NCI-H345 (cell line): ENCODE measurements at places on chromosomes 11 and 22.

DNA sequence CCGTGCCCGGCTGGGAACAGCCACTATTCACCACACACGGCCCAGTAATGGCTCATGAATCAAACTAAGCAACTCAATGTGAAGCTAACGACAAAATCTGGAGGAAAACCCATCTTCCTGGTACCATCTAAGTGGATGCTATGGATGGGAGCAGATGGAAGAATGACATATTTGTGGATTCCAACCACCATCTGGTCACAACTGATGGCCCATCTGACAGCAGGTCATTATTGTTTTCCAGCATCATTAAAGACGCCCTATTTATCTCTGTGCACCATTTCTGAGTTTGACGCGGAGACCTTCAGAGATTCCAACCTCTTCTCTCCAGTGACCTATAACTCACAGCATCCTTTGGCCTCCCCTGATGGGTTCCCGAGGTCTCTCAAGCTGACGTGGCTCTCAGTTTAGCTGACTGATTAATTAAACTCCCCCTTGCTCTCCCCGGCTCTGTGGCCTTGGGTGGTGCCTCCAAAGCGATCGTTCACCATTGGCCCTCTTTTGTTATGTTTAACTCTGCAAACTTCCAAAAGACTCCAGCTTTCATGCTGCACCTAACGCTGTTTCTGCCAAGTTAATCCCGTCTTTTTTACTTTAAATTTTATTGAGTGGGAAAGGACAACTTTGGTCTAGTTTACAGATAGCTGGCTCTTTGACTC is 1514.4 kb downstream of the BRD1 start:
- no peak for DNase-seq

DNA sequence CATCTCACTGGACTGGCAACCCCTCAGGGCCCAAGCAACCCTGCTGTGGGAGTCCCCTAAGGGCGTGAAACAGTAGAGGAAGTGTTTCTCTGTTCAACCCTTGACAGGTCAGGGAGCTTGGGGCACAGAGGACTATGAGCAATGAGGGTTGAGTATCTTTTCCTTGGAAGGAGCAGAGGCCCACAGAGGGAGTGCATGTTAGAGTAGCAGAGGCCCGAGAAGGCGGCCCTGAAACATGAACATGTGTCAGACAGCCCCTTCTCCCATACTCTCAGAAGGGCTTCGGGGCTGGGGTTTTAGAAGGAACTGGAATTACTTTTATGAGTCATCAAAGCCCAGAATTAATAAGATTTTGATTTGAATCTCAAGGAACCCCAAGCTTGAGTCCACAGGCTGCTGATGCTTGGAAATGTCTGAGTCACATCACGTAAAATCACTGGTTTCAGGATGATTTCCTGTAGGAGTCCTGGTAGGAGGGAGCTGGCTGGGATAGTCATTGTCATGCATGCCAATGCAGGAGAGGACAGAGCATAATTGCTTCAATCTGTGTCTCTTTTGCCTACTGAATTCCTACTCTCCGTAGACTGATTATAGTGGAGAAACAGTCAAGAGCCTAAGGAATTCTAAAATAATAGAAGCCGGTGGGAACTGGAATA is 22.6 kb downstream of the C11orf71 start:
- DNase-seq: no peak

DNA sequence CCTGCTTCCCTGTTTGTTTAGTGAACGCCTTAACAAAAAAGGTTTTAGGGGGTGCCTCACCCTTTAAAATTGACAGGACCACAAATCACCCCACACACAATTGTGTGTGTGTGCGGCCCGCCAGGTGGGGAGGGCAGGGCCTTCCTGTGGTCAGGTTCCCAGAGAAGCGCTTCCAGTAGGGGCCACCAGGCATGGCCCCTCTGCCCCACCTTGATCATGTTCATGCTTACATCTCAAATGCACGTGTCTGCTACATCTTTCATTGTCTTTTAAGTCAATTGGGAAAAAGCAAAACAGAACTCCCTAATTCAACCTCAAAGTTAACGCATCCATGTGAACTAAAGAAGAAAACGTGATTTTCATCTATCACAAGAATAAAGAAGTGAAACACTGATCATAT is 1335.3 kb downstream of the TBC1D22A start:
- DNase-seq: no peak

- DNase-seq: peak; percentile 63
Measured at GRCh38 chr11:76209973-76210930, 4.0 kb upstream of the WNT11 start.

GRCh38 chr22:22741843-22742242 is 97.4 kb downstream of the GGTLC2 start:
- DNase-seq: no peak

DNA sequence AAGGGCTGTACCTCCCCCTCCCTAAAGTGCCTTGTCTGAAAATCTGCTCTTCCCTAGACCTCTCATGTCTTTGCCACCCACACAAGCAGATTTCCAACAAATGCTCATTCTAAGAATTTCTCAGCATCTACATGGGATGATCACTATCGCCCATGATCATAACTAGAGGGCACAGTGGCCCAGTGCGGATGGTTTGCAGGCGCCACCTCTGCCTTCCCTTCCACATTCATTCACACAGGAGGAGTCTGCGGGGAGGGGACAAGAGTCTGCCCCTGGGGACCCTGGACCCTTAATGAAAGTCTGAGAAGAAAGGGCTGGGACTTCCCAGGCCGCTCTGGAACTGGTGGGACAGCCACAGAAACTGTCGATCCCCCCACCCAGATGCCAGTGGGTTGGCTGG is 28.9 kb downstream of the KCTD17 start:
- no peak for DNase-seq

DNA sequence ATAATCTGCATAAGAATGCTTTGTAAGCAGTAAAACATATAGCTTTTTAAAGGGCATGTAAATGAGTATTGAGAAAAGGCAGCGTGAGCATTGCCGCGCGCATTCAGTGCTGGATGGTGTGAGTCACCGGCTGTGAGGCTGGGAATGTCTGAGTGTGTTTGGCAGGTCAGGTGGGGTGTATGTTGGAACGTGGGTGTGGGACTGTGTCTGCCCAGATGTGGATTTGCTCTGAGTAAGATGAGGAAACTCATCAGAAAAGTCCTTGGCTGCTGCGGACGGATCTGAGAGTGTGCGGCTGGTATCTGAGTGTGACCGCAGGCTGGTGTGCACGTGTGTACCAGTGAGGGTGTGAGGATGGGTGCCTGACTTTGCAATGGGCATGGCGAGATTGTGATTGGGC is 66.2 kb upstream of the NECTIN1 start:
- DNase-seq: no peak

- peak; percentile 90 for DNase-seq
Measured at GRCh38 chr11:111308140-111308539, 9.8 kb downstream of the POU2AF3 start.

GRCh38 chr22:36471341-36471821 is 10.1 kb downstream of the TXN2 start:
- DNase-seq: no peak

- DNase-seq: no peak
Measured at GRCh38 chr11:57133366-57134038, 48.3 kb upstream of the LRRC55 start.

DNA sequence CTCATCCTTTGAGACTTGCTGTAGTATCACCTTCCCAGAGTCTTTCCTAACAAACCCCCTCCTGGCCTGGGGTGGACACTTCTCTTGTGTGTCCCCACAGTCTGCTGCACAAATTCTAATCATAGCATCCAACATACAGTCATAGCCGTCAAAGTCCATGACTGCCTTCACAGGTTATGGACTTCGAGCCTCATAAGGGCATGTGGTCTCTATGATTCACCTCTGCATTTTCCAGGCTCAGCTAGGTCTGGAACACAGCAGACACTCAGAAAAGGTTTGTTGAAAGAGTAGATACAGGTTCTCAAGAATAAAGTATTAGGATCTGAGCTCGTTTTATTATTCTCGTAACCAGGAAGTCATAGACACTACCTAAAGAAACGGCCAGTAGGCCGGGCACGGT is 13.2 kb upstream of the SCUBE2 start:
- DNase-seq: no peak

GRCh38 chr11:109911488-109911887 is 181.7 kb upstream of the ZC3H12C start:
- no peak for DNase-seq

GRCh38 chr22:21014726-21015465 is at the start of gene P2RX6:
Gene P2RX6 (plus strand): TSS chr22:21015165. CDS start chr22:21015175, 10 bp downstream.
- DNase-seq: peak; percentile 5

DNA sequence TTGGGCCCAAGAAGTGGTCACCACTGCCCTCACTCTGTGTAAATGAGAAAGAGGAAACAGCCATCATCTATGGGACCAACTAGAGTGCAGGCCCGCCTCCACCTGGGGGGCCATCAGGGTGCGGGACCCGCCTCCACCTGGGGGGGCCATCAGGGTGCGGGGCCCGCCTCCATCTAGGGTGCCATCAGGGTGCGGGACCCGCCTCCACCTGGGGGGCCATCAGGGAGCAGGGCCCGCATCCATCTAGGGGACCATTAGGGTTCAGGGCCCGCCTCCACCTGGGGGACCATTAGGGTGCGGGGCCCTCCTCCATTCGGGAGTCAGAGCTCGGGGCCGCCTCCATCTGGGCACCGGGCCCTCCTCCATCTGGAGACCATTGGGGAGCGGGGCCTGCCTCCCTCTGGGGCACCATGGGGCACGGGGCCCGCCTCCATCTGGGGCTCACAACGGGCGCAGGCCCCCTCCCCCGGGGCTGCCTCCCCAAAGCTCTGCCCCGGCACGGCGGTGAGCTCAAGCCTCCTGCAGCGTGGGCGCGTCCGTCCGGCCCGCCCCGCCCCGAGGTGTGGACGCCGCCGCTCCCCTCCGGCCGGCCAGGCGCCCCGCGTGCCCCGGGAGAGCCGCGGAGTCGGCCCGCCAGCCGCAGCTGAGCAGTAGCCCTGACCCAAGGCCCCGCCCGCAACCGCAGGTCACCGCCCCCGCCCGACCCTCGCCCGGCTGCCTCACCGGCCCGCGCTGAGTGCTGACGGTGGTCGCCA is 512 bp downstream of the TOLLIP start:
- DNase-seq: no peak

DNA sequence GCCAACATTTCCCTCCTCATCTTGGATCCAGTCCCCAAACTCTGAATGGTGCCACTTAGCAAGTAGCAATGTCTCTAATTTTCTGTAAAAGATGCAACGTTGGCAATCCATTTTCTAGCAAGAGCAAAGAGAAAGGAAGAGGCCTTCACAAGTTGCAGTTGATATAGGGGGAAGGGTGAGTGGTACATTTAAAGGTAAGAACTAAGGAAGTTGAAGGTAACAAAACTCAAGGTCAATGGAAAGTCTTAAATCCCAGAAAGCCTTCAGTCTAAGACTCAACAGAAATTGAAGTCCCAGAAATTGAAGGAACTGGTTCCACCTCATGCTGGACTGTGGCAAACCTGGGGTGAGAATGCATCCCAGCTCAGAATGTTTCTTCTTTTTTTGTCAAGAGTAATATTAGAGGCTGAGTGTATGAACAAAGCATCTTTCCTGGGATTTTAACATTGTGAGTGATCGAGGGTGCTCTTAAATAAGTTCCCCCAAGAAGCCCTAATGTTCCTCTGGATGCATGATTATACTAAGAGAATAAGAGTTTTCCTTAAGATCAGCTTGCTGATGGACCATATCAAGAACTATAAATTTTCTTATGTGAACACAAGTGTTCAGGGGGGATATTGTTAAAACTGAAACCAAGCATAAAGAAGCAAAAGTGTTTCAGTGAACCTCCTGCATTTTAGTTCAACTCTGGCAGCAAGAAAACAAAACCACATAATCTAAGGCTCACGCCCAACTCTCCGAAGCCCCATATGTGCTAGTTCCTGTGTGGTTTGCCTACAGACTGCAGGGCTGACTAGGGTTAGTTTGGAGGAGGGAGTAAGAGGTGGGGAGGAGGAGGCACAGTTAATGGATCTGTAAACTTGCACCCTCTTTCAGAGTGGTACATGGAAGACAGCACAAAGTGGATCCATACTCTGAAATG is at the start of gene GRAP2:
GRAP2 (plus strand) TSS at position 779 of the 922 bp plus-strand sequence. CDS start 46,023 bp downstream, outside the sequence.
- DNase-seq: no peak

GRCh38 chr11:67592880-67593564 is 9.4 kb downstream of the GSTP1 start:
- no peak for DNase-seq

DNA sequence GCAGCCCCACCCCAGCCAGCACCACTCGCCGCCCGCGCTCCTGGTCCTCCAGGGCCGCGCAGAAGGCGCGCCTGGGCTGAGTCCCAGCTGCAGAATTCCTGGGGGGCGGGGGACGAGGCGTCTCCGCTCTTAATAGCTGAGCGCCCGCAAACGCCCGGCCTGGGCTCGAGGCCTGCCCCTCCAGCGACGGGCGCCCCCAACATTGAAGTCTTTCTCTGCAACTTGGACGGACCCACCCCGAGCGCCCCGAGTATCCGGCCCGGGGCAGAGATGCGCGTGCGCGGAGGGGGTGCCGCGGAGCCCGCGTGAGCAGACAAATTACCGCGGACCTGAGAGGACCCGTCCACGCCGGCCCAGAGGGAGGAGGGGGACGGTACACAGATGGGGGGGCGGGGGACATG is 6.7 kb upstream of the SYT7 start:
- DNase-seq: peak; percentile 49

- no peak for DNase-seq
Measured at GRCh38 chr11:78453140-78453935, 35.7 kb upstream of the GAB2 start.

DNA sequence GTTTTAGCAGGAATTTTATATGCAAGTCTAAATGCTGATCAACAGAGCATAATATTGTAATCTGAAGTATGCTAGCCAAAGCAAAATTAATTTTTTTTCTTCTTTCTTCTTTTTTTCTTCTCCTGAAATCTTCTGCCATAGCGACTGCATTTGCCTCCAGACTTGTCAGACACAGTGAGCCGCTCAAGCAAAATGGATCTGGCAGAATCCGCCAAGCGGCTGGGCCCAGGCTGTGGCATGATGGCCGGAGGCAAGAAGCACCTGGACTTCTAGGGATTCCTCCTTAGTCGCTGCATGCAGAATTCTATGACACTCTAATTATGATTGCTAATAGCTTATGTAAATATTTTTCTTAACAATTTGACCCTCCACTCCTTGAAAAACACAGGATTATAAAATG is 27.9 kb downstream of the PAX6 start:
- no peak for DNase-seq

GRCh38 chr22:46196278-46196677 is 46.0 kb downstream of the PPARA start:
- no peak for DNase-seq

DNA sequence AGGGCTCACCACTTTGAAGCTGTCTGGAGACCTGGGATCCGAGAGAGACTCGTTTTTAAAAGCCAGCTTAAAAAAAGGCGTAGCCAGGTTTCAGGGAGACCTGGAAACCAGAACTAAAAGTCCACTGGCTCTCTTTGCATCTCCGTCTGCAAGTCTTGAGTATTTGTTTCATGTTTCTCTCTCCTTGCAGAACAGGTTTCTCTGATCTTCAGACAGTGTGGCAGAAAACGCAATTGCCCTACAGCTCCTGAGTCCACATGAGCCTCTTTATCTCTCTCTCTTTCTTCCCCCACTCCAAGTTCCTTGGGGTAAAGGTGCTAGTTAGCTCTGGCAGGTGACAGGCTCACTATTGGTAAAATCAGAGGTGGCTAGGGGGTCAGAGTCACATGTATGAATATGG is 67.0 kb upstream of the AMPD3 start:
- DNase-seq: no peak
